ENCODE measurements at places on chromosomes 5 and 9. TPM values are rescaled to one million over a fixed set of nuclear protein-coding genes. Genes with fewer than 3 reads are reported as not detected.

DNA sequence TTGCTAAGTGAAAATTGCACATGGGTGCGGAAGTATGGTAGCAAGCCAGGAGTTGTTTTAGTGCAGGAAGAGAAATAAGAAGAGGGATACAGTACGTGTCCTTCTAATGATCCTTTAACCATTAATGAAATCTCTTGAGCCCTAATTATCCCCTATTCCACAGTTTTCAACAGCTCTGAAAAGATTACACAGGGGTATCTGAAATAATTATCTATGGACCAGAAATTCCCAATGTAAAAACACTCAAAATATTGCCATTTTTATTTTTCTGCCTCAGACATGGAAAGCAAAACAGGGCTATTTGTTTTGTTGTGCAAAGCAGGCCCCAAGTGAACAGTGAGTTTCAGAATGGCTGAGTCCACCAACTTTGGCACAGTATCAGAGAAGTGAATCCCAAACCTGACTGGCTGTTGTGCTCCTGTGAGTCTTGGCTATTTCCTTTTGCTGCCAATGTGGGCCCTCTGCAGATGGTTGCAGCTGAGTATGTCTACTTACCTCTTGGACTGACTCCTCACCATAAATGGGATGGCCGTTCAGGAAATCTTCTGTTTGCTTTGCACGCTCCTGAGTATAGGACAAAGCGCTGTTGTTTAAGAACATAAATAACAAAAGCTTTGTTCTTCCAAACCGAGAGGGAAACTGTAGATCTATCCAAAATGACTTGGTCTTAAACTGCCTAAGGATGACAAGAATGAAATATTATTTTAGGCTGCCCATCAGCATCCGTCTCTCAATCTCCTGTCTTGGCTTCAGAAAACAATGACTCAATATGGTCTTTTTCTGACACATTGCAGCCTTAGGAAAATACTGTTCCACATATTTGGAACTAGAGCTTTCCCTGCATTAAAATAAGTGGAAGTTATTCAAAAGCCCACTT is 204.1 kb downstream of the DEPDC1B start:
- DNase-seq, result no peak

DNA sequence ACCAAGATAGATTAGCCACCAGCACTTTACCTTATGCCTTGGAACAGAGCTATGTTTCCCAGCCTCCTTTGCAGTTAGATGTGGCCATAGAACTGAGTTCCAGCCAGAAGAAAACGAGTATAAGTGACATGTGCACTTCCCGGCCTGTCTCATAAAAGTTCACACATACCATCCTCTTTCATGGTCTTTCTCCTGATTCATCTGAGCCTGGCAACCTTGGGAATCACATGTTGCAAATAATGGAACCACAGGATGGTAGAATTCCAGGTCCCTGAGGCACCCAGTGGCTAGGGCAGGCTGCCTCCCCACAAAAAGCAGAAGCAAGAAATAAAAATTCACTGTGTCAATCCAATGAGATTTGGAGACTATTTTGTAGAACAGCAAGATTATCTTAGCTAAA is 128.1 kb downstream of the PDE4D start:
- no peak for DNase-seq

DNA sequence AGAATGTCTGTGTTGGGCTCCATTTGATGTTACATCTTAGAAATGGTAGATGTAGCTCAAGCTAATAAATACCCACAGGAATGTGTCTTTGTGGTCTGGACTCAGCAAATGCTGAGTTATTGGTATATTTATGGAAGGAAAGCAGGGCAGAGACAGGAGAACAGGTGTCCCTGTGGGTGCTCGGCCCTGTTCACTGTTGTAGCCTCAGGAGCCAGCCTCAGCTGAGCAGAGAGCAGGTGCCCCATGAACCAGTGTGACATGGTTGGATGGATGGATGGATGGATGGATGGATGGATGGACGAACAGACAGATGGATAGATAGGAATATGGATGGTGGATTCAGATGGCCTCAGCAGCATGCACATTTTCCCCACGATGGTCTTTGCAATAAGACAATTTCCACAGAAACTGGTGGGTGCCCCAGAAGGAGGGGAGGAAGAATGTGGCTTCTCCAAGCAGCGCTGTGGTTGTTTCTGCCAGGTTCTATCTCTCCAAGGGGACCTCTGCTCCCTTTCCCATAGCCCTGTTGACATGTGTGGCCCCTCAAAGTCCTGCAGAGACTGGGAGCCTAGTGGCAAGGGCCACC is 8.2 kb upstream of the IRF1 start:
- peak; percentile 5 for DNase-seq

- DNase-seq, result no peak
Measured at GRCh38 chr9:114968671-114969070, 38.3 kb upstream of the TNFSF8 start.

DNA sequence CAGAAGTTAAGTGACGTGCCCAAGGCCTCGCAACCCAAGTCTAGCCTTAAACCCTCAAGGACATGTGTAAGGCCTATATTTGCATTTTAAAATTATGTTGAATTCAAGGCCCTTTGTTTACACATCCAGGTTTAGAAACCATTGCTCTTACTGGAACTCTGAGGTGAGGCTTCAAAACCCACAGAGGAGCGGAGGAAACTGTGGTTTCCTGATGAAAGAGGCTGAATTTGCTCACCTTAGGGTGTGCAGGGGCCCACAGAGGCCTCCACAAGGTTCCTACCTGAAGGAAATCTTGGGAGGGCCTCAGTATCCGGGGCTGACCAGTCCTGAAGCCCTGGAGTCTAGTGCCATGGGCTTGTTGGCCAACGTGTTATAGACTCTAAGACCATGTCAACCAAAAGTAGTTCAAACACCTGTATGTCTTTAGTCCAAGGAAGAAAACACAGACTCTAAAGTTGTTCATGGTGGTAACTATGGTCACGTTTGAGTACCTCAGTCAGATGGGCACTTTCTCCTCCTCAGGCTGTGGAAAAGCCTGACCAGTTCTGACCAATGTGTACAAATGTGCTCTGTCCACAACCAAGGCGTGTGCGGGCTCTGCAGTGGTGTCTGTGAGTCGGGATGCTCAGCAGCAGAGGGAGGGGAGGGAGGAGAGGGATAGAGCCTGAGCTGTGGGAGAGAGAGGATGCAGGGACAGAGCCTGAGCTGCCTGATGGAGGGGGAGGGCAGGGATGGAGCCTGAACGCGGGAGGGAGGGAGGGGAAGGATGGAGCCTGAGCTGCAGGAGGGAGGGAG is 124.6 kb upstream of the ERCC6L2 start:
- DNase-seq, result no peak

- no peak for DNase-seq
Measured at GRCh38 chr5:98935206-98935605, 6.4 kb upstream of the CHD1 start.

DNA sequence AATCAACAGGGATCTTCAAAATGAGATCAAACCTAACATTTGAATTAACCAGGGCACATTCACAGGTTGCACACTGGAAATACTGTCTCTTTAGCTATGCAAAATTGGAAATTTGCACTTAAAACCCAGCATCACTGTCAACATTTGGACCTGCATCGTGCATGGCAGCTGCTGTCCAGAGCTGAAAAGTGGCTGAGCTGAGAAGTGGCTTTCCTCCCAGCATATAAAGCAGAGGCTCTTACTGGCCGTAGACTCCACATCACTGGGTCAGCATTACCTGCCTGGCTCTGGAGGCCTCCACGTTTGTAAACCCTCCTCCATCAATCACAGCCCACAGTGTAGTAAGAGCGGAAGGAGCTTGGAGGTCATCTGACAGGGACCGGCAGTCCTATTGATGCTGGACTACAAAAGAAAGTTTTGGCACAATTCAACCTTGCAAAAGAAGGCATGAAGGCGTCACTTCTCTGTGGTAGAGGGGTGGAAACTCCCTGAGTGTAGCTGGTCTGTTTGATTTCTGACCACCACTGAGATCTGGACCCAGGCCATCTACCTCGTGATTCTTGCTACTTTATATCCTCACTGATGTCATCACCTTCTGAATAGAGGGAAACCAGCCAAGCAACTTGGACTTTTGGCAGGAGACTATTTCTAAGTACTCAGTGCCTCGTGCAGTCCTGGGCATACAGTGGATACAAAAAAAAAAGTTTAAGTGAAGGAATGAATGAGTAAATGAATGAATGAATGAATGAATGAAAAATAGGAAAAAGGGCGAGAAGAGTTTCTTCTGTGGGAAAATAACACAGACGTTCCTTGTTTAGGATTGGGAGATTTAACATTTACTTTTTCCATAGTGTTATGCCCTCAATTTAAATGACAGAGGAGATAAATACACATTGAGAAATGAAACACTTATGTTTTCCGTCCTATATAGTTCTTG is 14.8 kb downstream of the RASEF start:
- DNase-seq, result no peak

- DNase-seq, result no peak
Measured at GRCh38 chr5:15285901-15286583, 213.9 kb upstream of the FBXL7 start.

- DNase-seq, result no peak
Measured at GRCh38 chr9:79046401-79046800, 525.4 kb upstream of the TLE4 start.

GRCh38 chr9:138014563-138014945 is 137.0 kb downstream of the CACNA1B start:
- no peak for DNase-seq

BHMT gene
- 4.1 TPM for total RNA-seq

FXN gene
- 4.5 TPM for total RNA-seq
